Karpas-422 (cell line): ENCODE measurements at places on chromosomes 5 and 9. TPM values are rescaled to one million over a fixed set of nuclear protein-coding genes. Genes with fewer than 3 reads are reported as not detected.

DNA sequence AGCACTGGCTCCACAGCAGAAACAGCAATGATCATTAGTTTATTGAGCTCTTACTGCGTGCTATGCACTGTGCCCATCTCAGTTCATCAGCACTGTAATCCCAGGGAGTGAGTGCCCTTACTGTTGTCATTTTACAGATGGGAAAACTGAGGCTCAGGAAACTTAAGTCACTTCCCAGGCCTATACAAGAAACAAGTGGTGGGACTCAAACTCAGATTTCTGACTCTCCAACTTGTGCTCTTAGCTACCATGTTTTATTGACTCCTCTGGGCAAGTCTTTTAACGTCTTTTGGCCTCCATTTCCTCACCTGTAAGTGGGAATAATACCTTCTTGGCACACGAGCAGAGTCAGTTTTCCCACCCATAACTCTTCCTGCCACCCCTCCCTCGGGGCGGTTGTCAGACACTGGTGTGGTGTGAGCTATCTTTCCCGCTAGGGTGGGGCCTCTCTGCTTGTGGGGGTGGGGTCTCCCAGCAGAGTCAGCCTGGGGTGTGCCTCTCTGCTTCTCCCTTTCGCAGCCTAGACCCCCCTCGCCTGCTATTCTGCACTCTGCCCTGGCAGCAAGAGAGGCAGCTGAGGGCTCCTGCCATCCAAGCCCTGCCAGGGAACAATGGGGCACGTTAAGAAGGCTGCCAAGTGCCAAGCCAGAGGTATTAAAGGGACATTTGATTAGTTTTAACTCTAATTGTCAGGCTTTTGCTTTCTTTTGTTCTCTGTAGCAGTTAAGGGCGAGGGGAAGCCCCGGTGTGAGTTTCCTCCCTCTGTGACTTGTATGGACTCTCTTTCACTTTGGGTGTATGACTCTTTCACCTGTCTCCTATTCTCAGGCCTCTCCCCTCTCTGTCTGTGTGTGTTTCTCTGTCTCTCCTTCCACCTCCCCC, 12.1 kb downstream of the GALNT10 start:
- H3K4me1 ChIP-seq, result no peaks in the 10 kb centered on the region
- no peak for DNase-seq
- H3K4me3 ChIP-seq, result no peak overlapping the region
- no peak overlapping the region for H3K27ac ChIP-seq
- no peaks in the 10 kb centered on the region for H3K36me3 ChIP-seq

DNA sequence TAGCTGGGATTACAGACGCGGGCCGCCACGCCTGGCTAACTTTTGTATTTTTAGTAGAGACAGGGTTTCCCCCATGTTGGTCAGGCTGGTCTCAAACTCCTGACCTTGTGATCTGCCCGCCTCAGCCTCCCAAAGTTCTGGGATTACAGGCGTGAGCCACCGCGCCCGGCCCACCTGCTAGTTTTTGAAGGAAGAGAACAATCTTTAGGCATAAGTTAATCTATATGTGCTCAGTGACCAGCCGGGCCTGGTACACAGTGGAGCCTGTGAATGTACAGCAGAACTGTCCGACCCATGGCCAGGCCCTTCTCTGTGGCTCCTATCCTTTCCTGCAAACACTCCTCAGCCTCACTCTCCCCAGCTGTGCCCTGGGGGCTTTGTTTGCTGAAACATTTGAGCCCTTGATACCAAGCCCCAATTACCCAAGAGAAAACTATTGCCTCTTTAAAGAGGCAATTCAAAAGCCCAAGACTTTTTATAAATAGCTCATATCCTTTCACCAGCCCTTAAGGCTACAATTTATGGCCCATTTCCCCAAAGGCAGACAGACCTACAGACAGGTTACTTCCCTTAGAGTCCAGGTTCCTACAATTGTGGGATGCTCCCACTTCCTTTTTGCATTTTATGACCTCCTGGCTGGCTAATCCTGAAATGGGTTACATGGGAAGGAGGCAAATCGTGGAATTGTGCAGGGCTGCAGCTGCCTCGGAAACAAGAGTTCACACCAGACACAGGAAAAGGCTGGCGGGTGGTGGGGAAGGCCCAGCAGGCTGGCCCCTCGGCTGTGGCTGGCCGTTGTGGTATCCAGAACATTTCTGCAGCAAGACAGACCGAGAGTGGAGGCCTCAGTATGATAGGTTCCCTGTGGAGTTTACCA, 37.5 kb downstream of the SPRY4 start:
- H3K36me3 ChIP-seq, result no peaks in the 10 kb centered on the region
- DNase-seq, result no peak
- no peak overlapping the region for H3K4me3 ChIP-seq
- H3K4me1 ChIP-seq, result no peaks in the 10 kb centered on the region

DNA sequence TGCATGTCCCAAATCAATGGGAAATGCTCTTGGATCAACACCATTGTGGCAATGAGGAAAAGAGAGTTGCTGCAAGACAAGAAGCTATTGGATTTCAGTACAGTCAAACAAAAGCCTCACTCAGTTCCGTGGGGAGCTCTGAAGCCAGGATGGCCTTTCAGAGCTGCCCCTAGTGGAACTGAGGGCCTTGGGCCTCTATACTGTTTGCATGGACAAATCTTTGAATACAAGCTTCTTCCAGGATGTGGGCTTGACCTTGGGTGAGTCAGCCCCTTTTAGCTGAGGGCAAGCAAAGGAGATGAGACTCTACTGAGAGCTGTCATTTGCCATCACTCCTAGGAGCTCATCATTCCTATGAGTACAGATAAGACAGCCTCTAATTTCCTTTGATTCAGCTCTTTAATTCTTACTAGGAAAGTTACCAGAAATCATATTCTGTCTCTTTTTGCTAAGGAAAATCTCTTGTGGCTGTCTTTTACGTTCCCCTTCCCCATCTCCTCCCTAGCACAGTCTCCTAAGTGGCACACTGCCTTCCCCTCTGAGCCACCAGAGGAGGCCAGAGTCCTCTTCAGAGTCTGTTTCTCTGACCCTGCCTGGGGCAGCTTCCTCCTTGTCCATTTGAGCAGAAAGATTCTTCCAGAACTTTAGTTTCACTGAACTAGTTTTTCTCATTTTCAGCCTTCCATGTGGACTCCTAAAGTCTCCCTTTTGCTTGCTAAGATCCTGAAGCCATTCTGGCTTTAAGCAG, 168.8 kb upstream of the POC5 start:
- DNase-seq, result peak; percentile 65
- H3K36me3 ChIP-seq, result no peaks in the 10 kb centered on the region
- no peak overlapping the region for H3K4me3 ChIP-seq

- no peak for DNase-seq
- H3K4me3 ChIP-seq, result no peak overlapping the region
- H3K4me1 ChIP-seq, result no peaks in the 10 kb centered on the region
- no peak overlapping the region for H3K27ac ChIP-seq
- no peaks in the 10 kb centered on the region for H3K27me3 ChIP-seq
- no peaks in the 10 kb centered on the region for H3K36me3 ChIP-seq
These were observed 38.7 kb downstream of the KCTD16 start for GRCh38 chr5:144209361-144209760.

DNA sequence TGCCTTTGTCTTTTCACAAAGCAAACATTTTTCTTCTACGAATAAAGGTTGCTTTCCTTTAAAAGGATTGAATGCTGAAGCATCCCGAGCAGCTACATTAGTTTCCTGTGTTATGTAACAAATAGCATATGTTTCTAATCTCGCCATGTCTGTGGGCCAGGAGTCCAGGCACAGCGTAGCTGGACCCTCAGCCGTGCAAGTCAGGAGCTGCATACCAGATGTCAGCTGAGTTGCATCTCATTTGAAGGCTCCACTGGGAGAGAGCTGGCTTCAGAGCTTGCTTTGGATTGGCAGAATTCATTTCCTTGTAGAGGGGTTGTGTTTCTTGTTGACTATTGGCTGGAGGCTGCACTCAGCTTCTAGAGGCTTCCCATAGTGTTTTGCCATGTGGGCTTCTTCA, 16.0 kb upstream of the GOLPH3 start:
- H3K4me1 ChIP-seq, result peaks cover 13% of the 10 kb centered on the region
- no peak for DNase-seq
- H3K4me3 ChIP-seq, result no peak overlapping the region
- H3K27ac ChIP-seq, result no peak overlapping the region
- H3K36me3 ChIP-seq, result no peaks in the 10 kb centered on the region

- H3K4me3 ChIP-seq, result no peak overlapping the region
- H3K36me3 ChIP-seq, result no peaks in the 10 kb centered on the region
- no peak overlapping the region for H3K27ac ChIP-seq
- no peaks in the 10 kb centered on the region for H3K4me1 ChIP-seq
- no peak for DNase-seq
These were observed 384.8 kb downstream of the PRR16 start for GRCh38 chr5:120848883-120849282.

The HAVCR2 gene
- total RNA-seq, result 0.22 TPM in 1 of 2 replicates, not detected in the other

- DNase-seq, result peak; percentile 80
- H3K27ac ChIP-seq, result no peak overlapping the region
- H3K4me1 ChIP-seq, result peaks cover 9% of the 10 kb centered on the region
- H3K36me3 ChIP-seq, result no peaks in the 10 kb centered on the region
- H3K27me3 ChIP-seq, result no peaks in the 10 kb centered on the region
These were observed 16.2 kb upstream of the NDUFB6 start for GRCh38 chr9:32589083-32589723.

The BNC2 gene
- not detected in 2 replicates for total RNA-seq

DNA sequence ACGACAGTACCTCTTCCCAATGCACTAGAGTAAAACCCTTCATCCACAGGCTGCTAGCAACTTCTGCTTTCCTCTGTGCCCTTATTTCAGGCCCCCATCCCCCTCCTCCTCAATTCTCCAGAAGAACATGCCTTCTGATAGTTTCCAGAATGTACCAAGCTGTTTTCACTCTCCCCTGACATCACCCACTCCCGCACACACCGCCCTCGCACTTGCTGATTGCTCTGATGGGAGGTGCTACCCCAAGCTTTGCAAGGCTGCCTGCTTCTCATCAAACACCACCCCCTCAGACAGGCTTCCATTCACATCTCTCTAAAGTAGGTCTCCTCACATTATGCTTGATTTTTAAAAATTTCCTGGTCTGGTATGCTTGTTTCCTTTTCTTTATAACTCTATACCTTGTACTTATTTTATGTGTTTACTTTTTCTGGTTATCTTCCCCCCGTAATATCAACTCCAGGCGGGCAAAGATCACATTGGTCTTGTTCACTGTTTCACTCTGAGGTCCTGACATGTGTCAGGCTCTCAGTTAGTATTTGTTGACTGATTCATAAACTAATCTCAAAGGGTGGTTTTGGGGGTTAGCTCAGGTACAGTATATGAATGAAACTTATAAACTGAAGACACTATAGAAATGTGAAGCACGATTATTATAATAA, 91.0 kb upstream of the C9orf72 start:
- no peaks in the 10 kb centered on the region for H3K27me3 ChIP-seq
- no peak overlapping the region for H3K27ac ChIP-seq
- H3K36me3 ChIP-seq, result no peaks in the 10 kb centered on the region
- H3K4me3 ChIP-seq, result no peak overlapping the region
- no peaks in the 10 kb centered on the region for H3K4me1 ChIP-seq

DNA sequence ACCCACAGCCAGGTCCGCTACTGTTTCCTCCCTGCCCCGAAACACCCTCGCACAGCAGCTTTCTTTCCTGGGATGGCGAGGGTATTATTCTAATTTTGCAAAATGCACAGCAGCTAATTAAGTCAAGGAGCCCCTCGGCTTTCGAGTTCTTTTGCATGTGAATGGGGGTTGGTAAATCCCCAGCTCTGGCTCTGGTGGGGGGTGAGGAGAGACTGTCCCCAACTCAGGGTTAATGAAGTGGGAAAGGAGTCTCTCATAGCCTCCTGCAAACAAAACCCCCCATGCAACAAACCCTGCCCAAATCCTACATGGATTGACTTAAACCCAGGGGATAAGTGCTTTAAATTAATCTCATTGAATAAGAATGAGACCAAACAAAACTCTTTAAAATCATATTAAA, 8.8 kb downstream of the BARHL1 start:
- H3K36me3 ChIP-seq, result peaks cover 7% of the 10 kb centered on the region; the same call in 1 of the 2 replicates
- no peaks in the 10 kb centered on the region for H3K4me1 ChIP-seq
- H3K4me3 ChIP-seq, result no peak overlapping the region
- H3K27me3 ChIP-seq, result no peaks in the 10 kb centered on the region
- DNase-seq, result no peak

The MEF2C gene
- total RNA-seq, result 105 and 171 TPM in 2 replicates
